ENCODE measurements at places on chromosomes 1 and 21.

GRCh38 chr21:38254970-38255369 is 1.8 kb upstream of the KCNJ15 start:
- DNase-seq: no peak

DNA sequence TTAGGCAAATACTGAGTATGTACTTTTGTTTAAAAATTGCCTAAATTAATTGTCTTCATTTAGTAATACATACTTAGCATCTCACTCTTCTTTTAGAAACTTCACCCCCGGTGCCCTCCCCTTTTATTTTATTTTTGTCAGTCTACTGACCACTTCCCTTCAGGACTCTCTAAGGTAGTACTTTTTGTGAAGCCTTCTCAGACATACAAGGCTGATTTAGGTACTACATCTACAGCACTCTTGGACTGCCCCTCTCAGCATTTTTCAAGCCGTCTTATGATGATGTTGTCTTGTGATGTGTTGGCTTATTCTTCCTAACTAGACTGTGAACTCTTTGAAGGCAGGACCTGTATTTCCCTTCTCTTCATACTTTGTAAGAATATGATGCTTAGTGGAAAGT is 24.7 kb downstream of the RPS6KC1 start:
- no peak for DNase-seq

- no peak for DNase-seq
Measured at GRCh38 chr1:200351425-200351824, 58.4 kb downstream of the ZNF281 start.

DNA sequence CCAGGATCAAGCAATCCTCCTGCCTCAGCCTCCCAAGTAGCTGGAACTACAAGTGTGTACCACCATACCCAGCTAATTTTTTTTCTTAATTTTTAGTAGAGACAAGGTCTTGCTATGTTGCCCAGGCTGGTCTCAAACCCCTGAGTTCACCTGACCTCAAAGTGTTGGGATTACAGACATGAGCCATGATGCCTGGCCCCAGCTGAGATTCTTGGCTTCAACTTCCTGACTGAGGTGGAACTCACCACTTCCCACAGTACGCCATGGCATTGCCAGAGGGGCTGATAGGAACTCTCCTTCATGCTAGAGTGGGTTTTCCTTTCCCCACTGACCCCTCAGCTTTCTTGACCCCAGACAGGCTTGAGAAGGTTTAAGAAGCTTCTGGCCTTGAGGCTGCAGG is 251.0 kb upstream of the CSF3R start:
- DNase-seq: no peak

DNA sequence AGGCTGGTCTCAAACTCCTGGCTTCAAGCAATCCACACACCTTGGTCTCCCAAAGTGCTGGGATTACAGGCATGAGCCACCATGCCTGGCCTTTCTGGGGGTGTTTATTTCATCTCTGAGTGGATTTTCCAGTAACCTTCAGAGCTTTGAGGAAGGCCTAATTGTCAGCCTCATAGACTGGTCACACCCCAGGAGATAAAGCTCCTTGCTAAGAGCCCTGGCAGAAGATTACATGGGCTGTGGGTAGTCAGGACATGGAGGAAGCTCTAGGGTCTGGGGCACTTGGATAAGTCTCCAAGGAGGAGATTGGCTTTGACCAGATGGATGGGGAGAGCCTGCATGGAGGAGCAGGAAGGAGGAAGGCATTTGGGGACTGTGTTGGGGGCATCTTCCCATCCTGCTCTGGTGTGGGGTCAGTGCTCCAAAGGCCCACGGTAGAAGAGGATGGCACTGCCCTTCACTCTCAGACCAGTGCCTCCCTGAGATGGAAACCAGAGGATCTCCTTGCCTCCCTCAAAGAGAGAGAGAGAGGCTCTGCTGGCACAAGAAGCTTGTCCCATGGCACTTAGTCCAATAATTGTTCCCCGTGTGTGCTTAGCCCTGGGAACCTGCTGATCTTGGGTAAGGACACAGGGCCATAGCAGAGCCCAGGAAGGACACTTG is 14.7 kb upstream of the GSTM4 start:
- no peak for DNase-seq

- DNase-seq: peak; percentile 93
Measured at GRCh38 chr1:174998569-174999215, 1.1 kb upstream of the CACYBP start.

DNA sequence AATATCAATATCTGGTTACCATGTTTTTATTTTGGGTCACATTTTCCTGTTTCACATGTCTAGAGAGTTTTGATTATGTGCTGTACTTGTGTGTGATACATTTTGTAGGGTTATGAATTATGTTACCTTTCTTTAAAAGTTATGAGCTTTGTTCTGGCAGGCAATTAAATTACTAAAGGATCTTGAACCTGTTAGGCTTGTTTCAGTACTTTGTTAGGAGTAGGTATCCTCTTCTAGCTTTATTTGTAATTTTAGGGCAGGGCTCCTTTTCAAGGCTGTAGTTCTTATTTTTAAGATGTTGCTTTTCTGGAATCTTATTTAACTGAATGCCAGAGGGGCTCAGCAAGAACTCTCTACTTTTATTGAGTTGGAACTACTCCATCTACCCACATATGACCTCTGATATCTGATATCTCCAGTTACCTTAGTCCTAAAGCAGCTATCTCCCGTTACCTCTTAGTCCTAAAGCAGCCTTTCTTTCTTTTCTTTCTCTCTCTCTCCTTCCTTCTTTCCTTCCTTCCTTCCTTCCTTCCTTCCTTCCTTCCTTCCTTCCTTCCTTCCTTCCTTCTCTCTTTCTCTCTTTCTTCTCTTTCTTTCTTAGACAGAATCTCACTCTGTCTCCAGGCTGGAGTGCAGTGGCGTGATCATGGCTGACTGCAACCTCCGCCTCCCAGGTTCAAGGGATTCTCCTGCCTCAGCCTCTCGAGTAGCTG is 23.8 kb downstream of the KCTD3 start:
- no peak for DNase-seq

DNA sequence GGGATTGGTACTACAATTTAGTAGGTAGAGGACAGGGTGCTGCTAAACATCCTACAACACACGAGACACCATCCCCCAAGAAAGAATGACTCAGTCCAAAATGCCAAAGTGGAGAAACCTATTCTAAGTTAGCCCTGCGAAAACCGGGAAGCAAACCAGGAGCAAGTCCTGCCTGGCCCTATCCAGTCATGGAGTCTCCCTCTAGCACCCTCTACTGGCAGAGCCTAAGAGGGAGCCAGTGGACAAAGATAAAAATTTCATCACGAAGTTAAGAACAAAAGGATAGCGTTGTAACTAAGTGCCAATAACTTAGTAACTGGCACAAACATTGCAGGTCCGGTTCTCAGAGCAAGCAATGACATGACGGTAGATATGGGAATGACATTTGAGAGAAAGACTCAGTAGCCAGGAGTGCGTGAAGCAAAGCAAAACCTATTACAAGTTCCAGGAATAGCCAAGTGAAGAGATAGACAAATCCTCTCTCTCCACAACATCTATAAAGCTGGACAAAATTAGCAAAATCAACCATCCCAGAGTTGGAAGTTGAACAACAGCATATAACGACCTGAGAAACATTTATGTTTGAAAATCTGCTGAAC is 383.5 kb downstream of the OMA1 start:
- peak; percentile 19 for DNase-seq

DNA sequence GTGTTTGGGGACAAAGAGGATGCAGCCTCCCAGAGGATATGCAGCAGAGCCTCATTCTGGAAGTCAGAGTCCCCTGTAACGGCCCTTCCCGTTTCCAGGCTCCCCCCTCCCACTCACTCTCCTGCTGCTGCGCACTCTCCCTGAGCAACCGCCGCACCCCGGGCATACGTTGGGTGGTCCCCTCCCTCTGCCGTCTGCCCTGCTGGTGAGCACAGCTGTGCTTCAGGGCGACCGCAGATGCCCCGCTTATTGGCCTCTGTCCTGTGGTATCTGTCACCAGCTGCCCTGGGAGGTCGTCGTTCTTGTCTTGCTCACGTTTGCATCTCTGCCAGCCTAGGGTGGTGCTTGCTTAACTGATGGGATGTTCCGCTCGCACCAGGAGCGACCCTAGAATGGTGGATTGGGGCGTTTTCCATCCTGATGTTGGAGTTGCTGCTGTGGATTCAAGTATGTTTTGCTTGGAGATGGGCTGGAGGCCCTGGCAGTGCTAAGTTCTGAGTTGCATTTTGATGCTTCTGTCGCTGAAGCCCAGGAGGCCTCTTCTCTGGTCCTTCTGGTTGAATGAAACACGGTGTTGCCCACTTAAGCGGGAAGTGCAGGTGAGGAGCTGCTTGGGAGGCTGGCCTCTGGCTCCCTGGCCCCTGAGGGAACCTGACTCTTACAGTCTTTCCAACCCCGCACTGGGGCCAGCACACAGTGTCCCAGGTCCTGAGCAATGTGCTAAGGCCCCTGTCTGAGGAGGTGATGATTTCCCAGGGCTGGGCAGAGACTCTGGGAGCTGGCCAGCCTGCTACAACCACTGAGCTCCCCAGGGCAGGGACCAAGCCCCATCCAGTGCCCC is 3.2 kb downstream of the TMEM201 start:
- no peak for DNase-seq

- peak; percentile 17 for DNase-seq
Measured at GRCh38 chr1:231423648-231424047, 1.6 kb upstream of the EGLN1 start.

DNA sequence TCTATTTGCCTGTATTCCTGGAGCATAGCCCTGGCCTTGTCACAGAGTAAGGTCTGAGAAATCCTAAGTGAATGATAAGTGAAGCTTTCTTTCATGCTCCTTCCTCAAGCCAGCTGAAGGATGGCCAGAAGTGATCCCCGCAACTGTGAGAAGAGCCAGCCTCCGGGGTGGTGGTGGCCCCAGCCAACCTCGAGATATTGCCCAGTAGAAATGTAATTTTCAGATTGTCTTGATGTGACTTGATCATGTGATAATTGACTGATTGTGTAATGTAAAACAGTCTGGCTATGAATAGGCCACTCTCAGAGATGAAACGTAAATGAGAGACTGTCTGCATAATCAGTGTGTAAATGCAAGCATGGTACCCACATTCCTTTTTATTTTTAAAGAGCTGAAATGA is 242.4 kb upstream of the CAMK1G start:
- no peak for DNase-seq

- peak; percentile 66 for DNase-seq
Measured at GRCh38 chr21:39715804-39716397, 29.1 kb upstream of the IGSF5 start.

- DNase-seq: no peak
Measured at GRCh38 chr1:234553240-234554188, 56.5 kb downstream of the IRF2BP2 start.

DNA sequence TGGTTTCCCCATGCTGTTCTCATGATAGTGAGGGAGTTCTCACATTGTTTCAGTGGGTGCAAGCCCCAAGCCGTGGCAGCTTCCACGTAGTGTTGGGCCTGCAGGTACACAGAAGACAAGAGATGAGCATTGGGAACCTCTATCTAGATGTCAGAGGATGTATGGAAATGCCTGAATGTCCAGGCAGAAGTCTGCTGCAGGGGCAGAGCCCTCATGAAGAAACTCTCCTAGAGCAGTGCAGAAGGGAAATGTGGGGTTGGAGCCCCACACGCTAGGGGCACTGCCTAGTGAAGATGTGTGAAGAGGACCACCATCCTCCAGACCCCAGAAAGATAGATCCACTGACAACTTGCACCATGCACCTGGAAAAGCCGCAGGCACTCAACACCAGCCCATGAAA is 17.0 kb downstream of the GPR161 start:
- no peak for DNase-seq

GRCh38 chr1:88998716-88999115 is 6.3 kb upstream of the KYAT3 start:
- DNase-seq: peak; percentile 74

DNA sequence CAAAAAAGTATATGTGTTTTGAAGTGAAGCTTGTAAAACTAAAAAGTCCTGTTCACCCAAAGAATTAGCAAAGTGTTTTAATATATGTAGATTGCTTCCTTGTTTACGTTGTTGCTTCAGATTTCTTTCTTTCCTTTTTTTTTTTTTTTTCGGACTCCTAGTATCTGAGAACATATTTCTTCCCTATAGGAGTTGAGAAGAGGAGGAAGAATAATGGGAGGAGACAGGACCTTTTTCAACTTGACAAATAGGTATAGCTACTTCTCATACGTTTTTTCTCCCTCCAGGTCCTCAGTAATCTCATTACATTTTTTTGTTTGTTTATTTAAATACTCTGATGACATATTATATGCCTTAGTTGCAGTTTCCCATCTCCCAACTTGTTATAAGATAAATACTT is 8.9 kb downstream of the DISP1 start:
- no peak for DNase-seq

Measured in NCI-H1092 treated with DMSO at 0.1 percent for 48 hours (cell line).